ENCODE measurements at places on chromosomes 1 and 21.

DNA sequence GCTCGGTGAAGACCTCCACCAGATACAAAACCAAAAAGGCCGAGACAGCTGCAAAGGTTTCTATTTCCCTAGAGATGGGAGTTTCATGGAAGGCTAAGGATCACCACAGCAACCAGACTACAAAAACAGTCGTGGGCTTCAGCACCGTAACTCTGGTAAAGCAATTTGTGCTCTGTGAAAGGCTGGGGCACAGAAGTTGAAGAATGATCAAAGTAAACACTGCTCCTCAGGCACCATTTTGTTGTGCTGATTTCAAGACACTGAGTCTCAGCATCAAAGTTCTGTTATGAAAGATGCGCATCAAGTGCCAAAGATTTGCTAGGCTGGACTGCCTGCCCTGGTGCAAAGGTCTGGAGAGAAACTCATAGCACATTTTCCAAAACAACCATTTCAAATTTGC lies 116.2 kb downstream of the TGFBR3 start:
- DNase-seq = no peak

- no peak for DNase-seq
Observed at GRCh38 chr1:182257369-182258063, 134.1 kb downstream of the GLUL start.

GRCh38 chr1:214552174-214552608 lies 789 bp upstream of the PTPN14 start:
- DNase-seq = peak; percentile 34

- no peak for DNase-seq
Observed at GRCh38 chr1:157960773-157961172, 32.7 kb upstream of the KIRREL1 start.

- DNase-seq = no peak
Observed at GRCh38 chr1:34696230-34696629, 58.6 kb upstream of the GJB5 start.

GRCh38 chr1:200184196-200184595 lies 156.7 kb downstream of the NR5A2 start:
- no peak for DNase-seq
